Activated CD4-positive, alpha-beta T cell treated with anti-CD3 and anti-CD28 coated beads, Interleukin-2, Interleukin-4, amounts not matched to agents 100 ng/mL and 50 ng/mL, durations not matched to agents 16 hours and 8 hours (primary cell): ENCODE measurements at places on chromosomes 7 and 10.

GRCh38 chr7:64643566-64643965 is 22.4 kb upstream of the ZNF107 start:
- no peak for DNase-seq

DNA sequence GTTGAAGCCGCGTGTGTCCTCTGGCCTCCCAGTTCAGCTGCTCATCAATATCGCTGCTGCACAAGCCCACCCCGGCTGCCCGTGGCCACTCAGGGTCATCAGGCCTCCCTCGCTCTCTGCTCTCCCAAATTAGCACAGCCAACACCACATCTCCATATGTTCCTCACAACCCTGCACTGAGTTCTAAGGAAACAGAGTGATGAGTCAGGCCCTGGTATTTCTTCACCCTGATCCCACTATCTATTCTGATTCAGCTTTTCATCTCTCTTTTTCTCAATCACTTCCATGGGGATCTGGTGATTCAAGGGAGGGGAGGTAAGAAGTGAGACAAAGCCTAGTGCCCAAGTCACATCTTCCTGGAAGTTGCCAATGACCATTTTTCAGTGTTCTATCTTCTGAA is 23.8 kb downstream of the CYTH3 start:
- no peak for DNase-seq

GRCh38 chr10:19498393-19499290 is 317.6 kb upstream of the PLXDC2 start:
- DNase-seq, result no peak

DNA sequence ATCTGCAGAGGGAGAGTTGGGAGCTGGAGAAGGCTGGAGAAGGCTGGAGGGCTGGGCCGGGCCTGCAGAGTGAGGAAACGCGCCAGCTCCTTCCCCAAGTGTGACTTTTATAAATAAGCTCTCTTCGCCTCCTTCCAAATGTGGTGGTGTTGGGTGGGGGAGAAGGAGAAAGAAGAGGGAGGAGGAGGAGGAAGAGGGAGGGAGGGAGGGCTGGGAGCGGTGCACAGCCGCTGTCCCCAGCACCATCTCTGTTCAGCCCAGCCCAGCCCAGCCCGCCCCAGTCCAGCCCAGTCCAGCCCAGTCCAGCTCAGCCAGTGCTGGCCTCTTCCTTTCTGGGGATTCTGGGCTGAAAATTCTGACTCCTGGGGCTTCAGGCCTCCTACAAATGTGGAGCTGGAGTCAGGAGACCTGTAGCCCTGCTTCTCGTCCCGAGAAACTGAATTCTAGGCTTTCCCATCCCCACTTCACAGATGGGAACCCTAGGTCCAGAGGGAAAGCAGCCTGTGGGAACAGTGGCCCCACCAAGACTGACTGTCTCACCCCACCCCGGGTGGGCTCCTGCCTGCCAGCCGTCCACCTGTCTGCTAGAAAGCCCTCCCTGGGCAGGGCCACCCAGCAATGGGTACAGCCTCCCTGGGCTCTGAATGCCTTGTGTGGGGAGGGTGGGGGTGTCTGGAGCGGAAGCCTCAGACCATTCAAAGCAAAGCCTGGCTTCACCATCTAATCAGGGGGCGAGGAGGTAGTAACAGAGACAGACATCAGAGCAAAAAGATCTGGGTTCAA is 2.3 kb downstream of the STX1A start:
- DNase-seq, result no peak

DNA sequence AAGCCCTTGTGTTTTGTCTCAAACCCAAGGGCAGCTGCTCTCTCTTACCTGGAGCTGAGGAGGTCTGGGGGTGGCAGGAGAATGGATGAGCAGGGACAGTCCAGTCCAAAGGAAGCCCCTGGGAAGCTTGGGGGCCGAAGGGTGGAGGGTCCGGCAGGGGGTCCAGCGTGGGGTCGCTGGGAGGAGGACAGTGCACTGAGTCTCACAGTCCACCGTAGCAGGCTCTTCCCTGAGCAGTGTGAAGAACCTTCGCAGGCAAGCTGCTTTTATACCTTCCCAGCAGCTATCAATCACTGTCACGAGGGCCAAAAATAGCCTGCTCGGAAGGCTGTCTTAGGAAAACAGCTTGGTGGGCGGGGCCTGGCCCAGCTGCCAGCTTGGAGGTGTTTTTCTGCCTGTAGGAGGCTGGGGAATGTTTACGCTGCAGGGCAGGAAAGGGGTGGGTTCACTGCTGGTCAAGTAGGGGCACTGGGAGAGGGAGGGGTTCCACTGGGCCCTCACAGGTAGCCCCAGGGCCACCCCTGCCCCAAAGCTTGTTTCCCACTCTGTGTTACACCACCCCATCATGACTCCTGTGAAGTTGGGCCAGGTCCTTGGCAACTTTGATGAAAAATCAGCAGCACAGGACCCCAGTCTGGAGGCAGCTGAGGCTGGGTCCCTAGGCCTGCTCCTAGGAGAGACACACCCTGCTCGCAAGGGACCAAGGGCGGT is at the start of gene DEPP1:
DEPP1 (minus strand) TSS at position 240 of the 711 bp plus-strand sequence. CDS start 779 bp downstream, outside the sequence.
- no peak for DNase-seq

DNA sequence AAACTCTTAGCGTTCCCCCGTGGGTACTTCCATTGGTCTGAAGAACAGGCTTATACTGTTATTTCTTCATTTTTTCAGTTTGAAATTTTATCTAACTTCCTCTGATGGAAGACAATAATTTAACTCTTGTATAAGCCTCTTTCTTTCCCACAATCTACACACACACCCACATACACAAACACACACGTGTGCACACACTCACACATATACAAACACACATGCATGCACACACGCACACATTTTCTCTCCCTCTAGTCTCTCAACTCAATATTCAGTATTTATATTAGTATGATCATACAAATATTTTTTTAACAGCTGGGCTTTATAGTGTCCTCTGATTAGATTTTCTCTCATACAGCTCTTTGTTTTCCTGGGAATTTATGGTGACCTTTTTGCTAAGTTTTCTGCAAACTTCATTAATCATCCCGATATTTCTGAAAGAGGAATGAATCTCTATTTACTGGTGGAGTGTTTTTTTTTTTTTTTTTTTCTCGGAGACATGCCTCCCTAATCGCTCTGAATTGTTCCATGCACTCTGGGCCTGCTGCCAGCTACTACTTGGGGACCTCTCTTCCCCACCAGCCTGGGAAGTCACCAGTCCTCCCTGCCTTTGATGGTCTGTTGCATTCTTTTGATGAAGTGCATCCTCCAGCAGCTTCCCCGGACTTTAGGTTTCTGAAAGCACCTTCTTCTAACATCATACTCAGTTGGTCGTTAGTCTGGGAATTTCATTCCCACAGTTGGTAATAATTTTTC is 75.5 kb downstream of the ZNF777 start:
- no peak for DNase-seq

DNA sequence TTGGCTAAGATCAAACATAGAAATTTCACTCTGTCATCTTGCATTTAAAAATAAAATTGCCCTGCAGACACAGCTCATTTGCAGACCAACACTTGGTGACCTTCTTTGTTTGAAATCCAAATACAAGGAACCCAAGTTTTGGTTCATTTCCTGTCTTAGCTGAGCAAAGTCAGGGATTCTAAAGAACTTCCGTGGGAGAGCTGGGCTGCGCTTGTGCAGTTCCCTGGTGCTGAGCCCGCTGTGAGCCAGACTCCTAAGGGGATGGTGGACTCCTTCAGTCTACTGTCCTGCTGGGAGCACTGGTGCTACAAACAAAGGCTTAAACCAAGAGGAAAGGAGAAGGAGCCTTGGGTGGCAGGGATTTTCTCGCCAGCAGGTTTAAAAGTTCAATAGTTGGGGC is 60.0 kb downstream of the MYOF start:
- no peak for DNase-seq

DNA sequence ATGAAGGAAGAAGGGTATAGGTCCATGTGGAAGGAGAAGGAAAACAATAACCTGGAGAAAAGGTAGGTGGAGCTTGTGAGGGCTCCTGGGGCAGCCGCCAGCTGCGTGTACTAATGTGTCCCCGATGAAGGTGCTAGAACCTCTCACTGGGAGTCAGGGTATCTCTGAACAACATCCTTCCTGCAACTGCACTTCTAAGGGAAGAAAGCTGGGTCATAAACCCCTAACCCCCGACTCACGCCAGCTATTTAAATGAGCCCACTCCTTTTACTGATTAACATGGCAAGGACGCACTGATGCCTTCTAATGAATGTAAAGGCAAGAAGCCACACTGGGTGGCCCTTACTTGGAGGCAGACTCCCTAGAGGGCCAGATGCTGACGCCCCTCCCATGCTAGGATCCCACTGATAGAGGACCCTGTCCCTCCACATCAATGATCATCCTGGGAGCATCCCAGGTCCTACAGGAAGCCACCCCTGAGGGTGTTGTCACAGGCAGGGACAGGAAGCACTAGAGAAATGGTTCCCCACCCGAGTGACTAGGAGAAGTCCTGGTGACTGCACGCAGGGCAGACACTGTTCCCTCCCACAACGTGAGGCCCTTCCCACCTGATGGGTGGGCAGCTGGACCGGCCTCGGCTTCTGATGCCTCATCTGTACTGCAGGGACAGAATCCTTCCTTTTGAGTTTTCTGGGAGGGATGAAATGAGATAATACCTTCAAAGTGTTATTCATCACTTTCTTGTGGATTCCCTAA is 20.4 kb downstream of the JCAD start:
- no peak for DNase-seq

GRCh38 chr10:72058989-72059842 is 29.1 kb downstream of the SPOCK2 start:
- DNase-seq, result no peak

- DNase-seq, result peak; percentile 70
Observed at GRCh38 chr10:79241990-79242619, 105.2 kb upstream of the PPIF start.

GRCh38 chr7:155020996-155021395 is 18.1 kb upstream of the PAXIP1 start:
- no peak for DNase-seq

- no peak for DNase-seq
Observed at GRCh38 chr10:73899423-73899822, 11.5 kb upstream of the PLAU start.

DNA sequence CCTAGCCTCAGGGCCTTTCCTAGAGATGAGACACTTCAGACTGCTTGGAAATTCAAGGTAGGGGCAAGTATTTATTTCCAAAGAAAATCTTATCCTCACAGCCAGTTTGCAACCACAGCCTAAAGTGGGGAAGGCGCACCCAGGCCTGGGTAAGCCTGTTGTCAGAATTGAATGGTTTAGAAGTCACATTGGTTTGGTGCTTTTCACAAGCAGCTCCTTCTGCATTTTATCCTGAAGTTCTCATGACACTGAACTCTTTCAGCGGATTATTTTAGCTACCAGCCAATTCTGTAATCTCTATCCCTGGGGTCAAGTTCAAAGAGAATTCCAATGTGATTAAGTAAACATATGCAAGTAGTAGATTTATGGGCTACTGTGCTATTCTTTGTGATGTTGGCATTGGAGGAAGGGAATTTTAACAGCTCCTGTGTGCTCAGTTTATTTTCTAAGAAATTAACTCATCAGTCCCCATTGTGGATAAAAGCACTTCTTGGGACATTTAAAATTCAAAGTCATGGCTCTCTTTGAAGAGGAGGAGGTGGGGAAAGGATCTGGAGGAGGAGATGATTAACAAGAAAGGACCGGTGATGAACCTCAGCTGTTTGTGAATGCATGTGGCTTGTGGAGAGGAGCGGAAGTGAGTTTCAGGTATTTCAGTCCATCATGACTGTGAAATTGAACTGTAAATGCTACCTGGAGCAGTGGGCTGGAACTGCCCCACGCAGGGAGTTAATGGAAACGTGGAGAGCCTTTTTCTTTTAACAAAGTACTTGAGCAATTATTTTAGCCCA is 90.2 kb upstream of the CACUL1 start:
- no peak for DNase-seq

GRCh38 chr10:27341001-27341400 is 100.4 kb upstream of the ACBD5 start:
- no peak for DNase-seq

DNA sequence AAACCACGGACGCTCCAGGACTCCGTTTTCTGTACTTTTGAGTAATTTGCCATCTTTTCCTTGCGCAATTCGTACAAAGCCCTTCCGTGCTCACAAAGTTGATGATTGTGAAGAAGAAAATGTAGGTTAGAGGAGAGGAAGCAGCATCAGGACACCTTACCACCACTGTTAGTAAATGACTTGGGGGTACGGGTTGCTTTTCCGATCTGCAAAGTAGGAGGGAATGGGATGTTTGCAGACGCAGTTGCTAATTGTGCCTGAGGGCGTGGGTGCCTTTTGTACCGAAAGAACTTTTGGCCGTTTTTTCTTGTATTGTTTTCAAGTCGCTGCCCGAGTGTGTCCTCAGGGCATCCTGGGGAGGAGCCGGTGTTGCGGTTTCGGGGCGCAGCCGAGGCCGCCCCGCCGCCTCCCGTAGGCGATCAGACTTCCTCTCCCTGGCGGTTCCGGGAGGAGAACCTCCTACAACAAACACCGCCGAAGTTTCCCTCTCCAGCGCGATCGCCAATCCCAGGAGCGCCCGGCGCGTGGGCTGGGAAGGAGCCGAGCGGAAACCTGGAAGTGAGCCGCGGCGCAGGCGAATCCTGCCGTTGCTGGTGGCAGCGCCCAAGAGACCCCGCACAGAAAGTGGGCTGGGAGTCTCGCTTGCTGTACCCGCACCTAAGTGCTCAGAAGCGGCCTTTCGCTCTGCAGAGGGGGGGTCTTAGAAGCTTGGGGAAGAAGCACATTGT is 1.0 kb downstream of the PRR15 start:
- no peak for DNase-seq

- DNase-seq, result no peak
Observed at GRCh38 chr10:46299536-46300369, 13.0 kb downstream of the ANTXRL start.

DNA sequence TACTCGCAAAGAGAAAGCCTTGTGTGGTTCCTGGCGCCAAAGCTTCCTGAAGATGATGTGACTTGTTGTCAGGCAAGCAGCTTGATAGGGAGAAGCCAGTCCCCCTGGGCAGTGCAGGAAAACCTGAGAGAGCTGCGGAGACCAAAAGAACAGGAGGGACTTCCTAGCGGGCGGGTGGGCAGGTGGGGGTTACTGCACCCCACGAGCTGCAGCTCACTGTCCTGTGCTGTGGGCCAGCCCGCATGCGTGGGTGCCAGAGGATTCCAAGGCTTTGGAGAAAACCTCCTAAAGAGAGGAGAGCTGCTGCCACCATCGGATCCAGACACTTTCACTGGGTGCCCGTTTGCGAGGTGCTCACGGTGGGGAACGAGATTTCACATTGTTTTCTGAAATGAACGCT is 145.1 kb downstream of the ACTR3B start:
- DNase-seq, result no peak

DNA sequence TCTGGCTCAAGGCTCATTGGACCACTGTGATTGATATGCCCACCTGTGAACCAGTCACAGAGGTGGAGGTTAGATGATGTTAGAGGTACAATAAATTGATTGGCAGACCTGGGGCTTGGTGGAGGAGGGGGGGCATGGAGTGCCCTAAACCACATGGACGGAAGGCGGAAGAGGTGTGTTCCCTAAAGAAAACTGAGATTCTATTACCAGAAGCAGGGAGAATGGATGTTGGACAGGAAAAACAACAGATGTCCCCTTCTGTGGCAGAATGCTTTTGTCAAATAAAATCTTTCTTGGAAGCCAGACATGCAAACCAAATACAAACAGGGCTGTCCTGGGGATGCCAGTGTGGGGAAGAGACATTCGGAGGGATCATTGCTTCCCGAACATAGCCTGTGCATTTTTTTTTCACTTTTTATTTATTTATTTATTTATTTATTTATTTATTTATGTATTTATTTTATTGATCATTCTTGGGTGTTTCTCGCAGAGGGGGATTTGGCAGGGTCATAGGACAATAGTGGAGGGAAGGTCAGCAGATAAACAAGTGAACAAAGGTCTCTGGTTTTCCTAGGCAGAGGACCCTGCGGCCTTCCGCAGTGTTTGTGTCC is 433.9 kb downstream of the RPS24 start:
- no peak for DNase-seq

- DNase-seq, result no peak
Observed at GRCh38 chr7:18315241-18315640, 180.3 kb upstream of the HDAC9 start.
